ENCODE measurements at places on chromosomes 13 and 19. TPM values are rescaled to one million over a fixed set of nuclear protein-coding genes. Genes with fewer than 3 reads are reported as not detected.

Gene NFIC
- total RNA-seq = 4.1 TPM

DNA sequence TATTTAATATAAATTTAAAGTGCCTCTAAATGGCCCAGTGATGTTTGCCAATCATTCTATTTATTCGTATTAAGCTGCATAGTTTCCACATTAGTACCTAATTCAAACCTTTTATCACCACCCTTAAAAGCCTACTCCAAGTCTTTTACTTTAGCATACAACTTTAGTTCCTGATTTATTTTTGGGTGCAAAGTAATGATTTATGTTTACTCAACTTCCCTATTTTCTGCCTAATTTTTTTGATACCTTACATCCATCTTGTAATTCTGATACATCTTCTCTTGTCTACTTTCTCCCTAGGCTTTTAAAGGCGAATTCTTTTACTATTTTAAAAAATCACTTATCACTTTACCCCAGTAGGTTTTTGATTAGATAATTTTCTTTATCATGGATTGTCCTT is 2651.1 kb upstream of the PCDH20 start:
- H3K36me3 ChIP-seq = no peaks in the 10 kb centered on the region
- H3K27me3 ChIP-seq = no peaks in the 10 kb centered on the region
- H3K4me1 ChIP-seq = no peaks in the 10 kb centered on the region
- H3K4me3 ChIP-seq = no peak overlapping the region

DNA sequence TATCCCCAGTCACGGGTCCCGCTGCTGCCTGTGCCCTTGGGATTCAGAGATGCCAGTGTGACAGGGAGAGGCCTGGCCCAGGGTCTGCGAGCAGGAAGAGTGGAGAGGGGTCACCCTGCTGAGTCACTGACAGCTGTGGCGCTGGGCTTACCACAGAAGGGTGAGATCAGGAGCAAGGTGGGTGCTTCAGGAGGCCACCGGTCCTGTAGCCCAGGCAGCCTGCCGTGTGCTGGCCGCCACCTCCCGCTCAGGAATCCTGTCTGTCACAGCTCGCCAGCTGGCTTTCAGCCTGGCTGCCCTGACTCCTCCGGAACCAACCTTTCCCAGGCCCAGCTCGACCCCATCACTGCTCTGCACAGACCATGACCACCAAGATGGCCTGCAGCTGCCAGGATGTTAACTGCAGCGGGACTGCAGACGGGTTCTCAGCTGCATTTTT is 25.3 kb downstream of the NAXD start:
- peaks cover 7% of the 10 kb centered on the region for H3K36me3 ChIP-seq
- peak overlapping the region; percentile 38 for H3K4me3 ChIP-seq
- no peak for DNase-seq
- H3K27me3 ChIP-seq = no peaks in the 10 kb centered on the region

- peak overlapping the region; percentile 83 for H3K4me3 ChIP-seq
- H3K27ac ChIP-seq = peak overlapping the region; percentile 88
- peaks cover 39% of the 10 kb centered on the region for H3K4me1 ChIP-seq
- DNase-seq = peak; percentile 69
These were observed 4.1 kb upstream of the SOX1 start for GRCh38 chr13:112062571-112063570.

Gene B9D2
- total RNA-seq = 11.7 TPM

DNA sequence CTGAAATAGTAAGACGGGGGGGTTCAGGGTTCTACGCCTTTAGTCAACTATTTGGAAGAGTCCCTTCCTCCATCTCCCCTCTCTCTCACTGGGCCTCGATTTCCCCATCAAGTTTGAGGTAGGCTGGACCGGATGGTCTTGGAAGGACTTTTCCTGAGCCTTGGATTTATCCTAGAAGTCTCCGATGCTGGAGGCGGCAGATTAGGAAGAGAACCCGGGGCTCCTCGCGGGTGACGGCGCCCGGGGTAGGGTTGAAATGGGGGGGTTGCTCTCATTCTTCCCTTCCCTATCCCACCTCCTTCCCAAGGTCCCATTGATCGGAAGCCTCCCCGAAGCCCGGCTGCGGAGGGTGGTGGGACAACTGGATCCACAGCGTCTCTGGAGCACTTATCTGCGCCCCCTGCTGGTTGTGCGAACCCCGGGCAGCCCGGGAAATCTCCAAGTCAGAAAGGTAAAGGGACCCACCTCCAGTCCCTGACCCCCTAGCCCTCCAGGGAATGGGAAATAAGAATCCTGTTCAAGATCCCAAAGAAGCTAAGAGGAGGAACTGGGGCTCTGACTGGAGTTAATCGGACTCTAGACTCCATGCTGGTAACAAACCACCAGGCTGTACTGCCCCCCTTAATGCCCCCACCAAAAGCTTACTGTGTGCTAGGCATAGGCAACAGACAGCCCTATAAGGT is 781 bp downstream of the QPCTL start:
- peaks cover 28% of the 10 kb centered on the region for H3K4me1 ChIP-seq
- H3K36me3 ChIP-seq = peaks cover 7% of the 10 kb centered on the region
- H3K4me3 ChIP-seq = peak overlapping the region; percentile 93

- peak; percentile 59 for DNase-seq
- peak overlapping the region; percentile 49 for H3K4me3 ChIP-seq
- peaks cover 16% of the 10 kb centered on the region for H3K4me1 ChIP-seq
- H3K27me3 ChIP-seq = no peaks in the 10 kb centered on the region
- H3K27ac ChIP-seq = peak overlapping the region; percentile 19
These were observed 13.6 kb upstream of the ICAM3 start for GRCh38 chr19:10352764-10353671.

DNA sequence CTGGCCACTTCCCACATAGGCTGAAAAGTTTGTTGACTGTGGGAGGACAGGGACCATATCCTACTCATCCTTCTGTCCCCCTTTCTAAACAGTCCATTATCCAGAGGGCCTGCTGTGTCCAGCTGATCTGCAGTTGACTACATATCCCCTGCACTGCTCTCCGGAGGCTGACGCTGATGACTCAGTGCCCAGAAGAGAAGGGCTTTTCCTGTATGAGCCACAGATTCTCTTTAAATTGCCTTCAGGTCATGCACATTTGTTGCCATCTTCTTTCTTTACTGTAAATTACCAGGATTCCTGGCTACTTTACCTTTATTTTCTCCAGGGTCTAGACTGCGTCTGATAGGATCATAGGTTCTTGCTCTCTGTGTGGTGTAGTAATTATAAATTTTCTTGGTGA is 125.2 kb downstream of the LACC1 start:
- H3K4me3 ChIP-seq = no peak overlapping the region
- H3K27me3 ChIP-seq = no peaks in the 10 kb centered on the region
- no peak for DNase-seq
- peaks cover 17% of the 10 kb centered on the region for H3K4me1 ChIP-seq

- peaks cover 16% of the 10 kb centered on the region for H3K4me1 ChIP-seq
- H3K27ac ChIP-seq = peak overlapping the region; percentile 100
- H3K4me3 ChIP-seq = peak overlapping the region; percentile 100
- DNase-seq = peak; percentile 39
These were observed 610 bp downstream of the ZNF791 start for GRCh38 chr19:12611361-12611699.

DNA sequence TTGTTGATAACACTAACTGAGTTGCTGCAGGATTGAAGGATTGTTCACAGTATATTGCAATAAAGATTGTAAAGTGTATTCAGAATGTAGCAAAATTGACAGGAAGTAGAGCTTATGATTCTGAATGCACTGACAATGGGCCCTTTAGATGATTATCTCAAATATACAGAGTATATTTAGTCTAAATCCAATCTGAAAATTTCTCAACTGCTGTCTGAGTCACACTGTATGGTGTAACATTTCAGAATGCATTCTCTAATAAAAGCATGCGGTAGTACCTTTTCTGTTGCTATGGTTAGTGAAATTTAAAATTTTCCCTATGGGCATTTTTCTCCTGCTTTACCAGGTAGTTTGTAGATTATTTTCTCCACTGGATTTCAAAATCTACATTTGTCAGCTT is 365.2 kb downstream of the PCDH17 start:
- no peak overlapping the region for H3K4me3 ChIP-seq
- no peaks in the 10 kb centered on the region for H3K4me1 ChIP-seq
- DNase-seq = no peak
- H3K36me3 ChIP-seq = no peaks in the 10 kb centered on the region
- H3K27me3 ChIP-seq = no peaks in the 10 kb centered on the region
- no peak overlapping the region for H3K27ac ChIP-seq

DNA sequence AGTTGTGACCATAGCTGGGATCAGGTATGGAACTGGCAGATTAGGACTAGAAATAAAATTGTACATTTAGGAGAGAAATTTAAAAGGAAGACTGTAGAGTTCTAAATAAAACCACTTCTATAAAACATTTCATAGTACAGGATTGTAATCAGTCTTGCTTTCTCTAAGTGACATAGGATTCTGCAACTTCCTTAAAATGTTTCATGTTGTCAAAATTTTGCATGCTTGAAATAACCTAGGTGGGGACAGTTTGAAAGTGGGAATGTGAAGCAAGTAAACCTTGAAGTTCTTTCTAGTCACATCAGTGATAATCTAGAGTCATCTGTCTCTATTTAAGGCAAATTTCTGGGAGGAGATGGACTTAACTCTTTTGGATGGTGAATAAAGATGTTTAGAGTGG is 6.7 kb downstream of the TM9SF2 start:
- no peak overlapping the region for H3K27ac ChIP-seq
- H3K27me3 ChIP-seq = no peaks in the 10 kb centered on the region
- H3K36me3 ChIP-seq = peaks cover 32% of the 10 kb centered on the region
- H3K4me3 ChIP-seq = no peak overlapping the region
- DNase-seq = no peak

DNA sequence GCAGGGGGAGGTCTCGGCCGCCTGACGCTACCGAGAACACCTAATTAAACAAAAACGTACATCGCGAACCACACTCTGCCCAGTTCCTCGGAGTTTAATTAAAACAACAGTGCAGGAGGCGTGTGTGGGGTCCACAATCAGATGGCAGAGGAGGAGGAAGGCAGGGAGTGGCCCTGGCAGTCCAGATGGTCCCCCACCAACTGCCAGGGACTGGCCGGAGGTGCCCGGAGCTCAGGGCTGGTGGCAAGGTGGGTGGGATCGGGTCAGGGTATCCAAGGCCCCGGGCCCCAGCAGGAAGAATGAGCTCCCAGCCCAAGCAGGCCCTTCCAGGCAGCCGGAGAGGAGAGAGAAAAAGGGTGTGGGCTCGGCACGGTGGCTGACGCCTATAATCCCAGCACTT is 71.3 kb downstream of the PTPRS start:
- no peaks in the 10 kb centered on the region for H3K27me3 ChIP-seq
- H3K4me1 ChIP-seq = peaks cover under 1% of the 10 kb centered on the region
- H3K4me3 ChIP-seq = no peak overlapping the region
- no peak for DNase-seq
- H3K27ac ChIP-seq = no peak overlapping the region
- peaks cover 18% of the 10 kb centered on the region for H3K36me3 ChIP-seq

DNA sequence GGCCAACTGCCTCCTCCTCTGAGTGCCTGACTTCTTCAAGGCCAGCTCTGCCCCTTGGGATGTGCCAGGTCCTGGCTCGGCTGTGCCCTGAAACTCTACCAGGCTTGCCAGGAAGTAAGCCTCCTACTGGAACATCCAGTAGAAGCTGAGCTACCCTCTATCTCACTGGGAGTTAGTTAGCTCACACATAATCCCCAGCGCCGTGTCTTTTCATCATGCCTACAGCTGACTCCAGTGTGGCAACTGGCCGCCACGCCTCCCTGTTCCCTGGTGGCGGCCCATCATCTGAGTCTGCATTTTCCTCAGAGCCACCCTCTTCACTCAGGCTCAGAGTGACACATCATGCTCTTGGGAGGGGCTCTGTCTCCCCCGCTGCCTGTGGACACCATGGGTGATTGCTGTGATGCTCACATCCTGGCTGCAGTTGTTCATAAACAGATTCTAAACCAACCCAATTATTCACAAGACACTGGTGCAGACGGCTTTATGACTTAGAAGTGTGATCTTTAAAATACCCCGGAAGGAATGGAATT is 131.9 kb upstream of the IRS2 start:
- H3K27me3 ChIP-seq = no peaks in the 10 kb centered on the region
- H3K27ac ChIP-seq = no peak overlapping the region

DNA sequence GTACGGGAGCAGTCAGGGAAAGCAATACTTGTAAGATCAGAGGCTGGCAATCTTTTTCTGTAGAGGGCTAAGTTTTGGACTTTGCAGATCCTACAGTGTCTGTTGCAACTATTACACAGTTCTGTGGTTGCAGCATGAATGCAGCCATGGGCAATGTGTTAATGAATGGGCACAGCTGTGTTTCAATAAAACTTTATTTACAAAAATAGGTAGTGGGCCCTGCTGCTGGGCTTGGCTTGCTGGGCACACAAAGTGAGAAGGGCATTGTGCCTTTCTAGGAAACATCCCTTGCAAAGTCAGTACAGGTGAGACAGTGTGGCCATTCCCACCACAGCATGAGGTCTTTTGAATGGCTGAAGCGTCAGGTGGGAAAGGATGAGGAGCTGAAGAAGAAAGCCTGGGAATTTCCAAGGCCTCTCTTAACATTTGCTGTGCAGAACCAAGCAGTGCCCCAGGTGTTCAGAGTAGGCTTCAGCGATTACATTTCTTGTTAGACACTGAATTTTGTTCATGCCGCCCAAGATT is 9.1 kb downstream of the KL start:
- no peaks in the 10 kb centered on the region for H3K4me1 ChIP-seq
- H3K4me3 ChIP-seq = no peak overlapping the region
- no peak overlapping the region for H3K27ac ChIP-seq
- peaks cover 16% of the 10 kb centered on the region for H3K27me3 ChIP-seq
